ENCODE measurements at places on chromosomes 2 and 18.

DNA sequence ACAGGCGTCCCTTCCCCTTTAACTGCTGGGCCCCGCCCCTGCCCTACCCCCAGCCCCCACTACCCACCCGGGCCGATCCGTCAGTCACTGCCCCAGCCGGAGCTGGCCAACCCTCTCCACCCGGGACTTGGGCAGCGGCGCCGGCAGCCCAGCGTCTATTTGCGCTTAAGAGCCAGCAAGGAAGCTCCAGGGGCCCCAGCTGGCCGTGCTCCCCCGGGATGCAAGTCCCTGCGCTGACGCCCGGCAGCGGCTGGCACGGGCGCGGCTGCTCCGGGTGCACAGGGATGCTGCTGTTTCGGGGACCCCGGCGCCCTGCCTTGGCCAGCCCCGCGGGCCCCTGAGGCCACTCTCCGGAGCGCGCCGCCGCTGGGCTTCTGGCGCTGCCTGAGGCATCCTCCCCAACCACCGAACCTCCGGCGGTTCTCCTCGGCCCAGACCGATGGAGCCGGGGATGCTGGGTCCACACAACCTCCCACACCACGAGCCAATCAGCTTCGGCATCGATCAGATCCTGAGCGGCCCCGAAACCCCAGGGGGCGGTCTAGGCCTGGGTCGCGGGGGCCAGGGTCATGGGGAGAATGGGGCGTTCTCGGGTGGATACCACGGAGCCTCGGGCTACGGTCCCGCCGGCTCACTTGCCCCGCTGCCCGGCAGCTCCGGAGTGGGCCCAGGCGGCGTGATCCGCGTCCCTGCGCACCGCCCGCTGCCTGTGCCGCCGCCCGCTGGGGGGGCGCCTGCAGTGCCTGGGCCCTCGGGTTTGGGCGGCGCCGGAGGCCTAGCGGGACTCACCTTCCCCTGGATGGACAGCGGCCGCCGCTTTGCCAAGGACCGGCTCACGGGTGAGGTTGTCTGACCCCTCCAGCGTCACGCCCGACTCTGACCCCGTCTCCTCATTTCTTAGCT, at the start of gene TLX2:
TSS of gene TLX2 (plus strand) at position 83 of the 903 bp plus-strand sequence. CDS start at position 440, 357 bp downstream.
- no peak for DNase-seq

- no peak for DNase-seq
Measured at GRCh38 chr2:141515931-141516330, 614.9 kb downstream of the LRP1B start.

GRCh38 chr18:6376433-6377229, 38.1 kb downstream of the L3MBTL4 start:
- no peak for DNase-seq

DNA sequence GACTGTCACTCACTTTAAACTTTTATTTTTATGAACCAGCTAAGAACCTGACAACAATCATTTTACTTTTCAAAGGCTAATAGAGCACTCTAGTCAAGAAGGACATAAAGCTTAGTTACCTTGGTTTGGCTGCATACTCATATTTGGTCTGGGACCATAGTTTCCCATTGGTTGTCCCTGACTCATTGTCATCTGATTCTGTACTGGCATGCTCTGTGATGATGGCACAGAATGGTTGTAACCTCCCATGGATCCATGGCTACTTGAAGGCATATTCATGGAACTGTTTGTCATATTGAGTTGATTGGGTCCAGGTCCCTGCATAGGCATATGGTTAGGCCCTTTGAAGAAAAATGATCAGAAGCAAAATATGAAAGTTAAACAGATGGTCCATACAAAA, 37.9 kb downstream of the SS18 start:
- DNase-seq, result no peak

DNA sequence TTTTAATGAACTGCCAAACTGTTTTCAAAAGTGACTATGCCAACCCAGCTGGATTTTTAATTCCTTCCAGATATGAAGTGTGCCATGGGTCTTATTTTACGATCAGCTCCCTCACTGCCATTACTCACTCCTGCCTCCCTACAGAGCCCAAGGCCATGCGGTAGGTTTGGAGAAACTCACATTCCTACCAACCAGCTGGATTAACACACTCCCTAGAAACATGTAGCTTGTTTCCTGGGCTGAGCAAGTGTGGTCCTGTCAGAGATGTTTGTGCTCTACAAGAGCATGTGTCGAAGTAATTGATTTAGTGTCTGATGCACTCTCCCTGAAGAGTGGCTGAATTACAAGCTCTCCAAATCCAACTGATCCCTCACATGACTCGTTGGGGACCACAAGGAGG, 82.5 kb downstream of the SPP2 start:
- no peak for DNase-seq

DNA sequence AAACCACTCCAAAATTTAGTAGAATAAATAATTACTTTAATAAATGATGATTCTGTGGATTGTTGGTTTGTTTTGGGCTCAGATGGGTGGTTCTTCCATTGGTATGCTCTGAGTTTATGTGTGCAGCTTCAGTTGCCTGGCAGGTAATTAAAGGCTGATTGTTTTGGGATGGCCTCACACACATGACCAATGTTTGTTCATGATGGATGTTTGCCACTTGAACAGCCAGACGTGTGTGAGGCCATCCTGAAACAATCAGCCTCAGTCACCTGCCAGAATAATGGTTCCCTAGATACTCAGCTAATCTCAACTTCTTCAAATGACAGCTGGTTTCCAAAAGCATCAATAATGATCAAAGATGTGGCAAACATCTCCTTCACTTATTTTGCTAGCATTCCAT, 352.5 kb upstream of the GULP1 start:
- DNase-seq, result no peak

DNA sequence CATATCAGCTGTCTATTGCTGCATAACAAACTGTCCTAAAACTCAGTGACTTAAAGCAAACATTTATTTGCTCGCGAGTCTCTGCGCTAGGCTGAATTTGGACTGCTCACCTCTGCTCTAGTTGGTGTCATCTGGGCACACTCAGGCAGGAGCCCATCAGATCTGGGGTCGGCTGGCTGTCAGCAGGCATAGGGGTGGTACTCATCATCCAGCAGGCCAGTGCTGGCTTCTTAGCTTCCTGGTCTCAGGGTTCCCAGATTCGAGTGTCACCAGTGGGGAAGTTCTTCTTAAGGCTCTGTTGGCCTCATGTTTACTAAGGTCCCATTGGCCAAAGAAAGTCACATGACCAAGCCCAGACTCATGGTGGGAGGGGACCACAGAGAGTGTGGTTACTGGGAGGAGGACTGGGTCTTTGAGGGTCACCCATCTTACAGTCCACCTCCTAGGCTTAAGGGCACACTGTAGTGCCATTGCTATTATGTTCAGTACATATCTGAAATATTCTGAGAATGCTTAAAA, 71.6 kb upstream of the ATG16L1 start:
- no peak for DNase-seq

- DNase-seq, result no peak
Measured at GRCh38 chr2:83561592-83561991, 897.5 kb downstream of the SUCLG1 start.

GRCh38 chr18:76530846-76531245, 35.8 kb upstream of the ZNF516 start:
- no peak for DNase-seq

DNA sequence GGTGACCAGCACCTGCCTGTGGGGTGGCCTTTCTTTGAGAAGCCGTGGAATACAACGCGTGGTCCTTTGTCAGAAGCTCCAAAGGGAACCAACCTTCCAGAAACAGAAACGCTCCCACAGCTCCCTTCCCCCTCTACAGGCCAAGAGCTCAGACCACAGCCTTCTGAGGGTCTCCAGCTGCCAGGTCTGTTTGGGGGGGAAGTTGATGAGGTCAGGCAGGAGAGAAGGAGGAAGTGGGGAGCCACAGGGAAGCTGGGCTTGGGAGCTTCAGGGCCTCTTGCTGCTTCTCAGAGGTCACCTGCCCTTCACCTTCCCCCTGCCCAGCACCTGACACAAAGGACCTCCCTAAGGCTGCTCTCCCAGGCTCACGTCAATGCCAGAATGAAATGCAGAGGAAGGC, 287.7 kb upstream of the ID2 start:
- no peak for DNase-seq

DNA sequence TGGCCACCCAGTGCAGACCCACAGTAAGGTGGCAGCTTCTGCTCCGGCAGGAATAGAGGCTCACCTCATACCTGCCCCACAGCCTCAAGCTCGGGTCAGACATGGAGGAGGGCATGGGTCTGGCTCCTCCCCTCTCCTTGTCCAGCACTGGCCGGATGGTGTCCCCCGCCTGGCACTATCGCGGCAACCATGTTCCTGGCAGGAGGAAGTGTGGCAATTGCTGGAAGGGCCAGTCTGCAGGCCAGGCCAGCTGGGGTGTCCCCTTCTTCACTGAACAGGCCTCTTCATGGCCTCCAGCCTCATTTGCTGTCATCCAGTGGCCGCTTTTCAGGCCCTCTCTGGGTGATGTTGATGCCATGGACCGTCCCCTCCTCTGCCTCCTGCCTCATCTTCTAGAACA, 41.4 kb upstream of the SMAD7 start:
- DNase-seq, result no peak

DNA sequence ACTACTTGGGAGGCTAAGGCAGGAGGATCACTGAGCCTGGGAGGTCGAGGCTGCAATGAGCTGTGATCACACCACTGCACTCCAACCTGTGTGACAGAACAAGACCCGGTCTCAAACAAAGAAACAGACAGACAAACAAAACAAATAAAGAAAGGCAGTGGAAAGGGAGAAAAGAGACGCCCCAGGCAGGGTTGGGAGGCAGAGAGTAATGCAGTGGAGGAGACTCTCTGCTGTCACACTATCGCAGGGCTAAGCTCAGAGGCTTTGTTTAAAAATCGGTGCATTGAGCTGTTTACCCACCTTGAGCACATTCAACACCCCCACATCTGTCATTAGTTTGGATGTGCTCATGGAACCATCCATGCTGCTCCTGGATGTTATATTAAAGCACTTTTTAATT, 84.2 kb upstream of the RMP24 start:
- DNase-seq, result no peak

- DNase-seq, result peak; percentile 10
Measured at GRCh38 chr2:213416832-213417231, 132.6 kb downstream of the SPAG16 start.

DNA sequence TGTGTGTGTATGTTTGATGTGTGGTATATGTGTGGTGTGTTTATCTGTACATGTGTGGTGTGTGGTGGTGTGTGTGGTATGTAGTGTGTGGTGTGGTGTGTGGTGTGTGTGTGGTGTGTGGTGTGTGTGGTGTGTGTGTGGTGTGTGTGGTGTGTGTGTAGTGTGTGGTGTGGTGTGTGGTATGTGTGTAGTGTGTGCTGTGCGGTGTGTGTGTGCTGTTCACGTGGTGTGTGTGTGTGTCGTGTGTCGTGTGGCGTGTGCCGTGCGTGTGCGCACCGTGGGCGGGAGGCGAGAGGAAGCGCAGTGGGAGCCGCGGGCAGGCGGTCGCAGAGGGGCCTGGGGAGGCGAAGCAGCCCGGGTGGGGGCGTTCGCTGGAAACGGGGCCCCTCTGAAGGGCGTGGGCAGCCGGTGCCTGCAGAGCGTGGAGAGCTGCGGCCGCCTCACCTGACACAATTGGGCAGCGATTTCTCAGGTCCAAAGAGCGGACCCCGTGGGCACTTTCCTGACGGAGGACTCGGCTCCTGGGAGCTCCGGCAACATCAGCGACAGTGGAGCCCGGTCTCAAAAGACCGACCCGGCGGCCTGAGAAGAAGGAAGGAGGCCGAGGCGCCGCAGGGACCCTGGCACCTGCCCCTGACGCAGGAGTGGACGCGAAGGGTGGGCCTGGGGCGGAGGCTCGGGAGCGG, 741.1 kb upstream of the SALL3 start:
- no peak for DNase-seq

DNA sequence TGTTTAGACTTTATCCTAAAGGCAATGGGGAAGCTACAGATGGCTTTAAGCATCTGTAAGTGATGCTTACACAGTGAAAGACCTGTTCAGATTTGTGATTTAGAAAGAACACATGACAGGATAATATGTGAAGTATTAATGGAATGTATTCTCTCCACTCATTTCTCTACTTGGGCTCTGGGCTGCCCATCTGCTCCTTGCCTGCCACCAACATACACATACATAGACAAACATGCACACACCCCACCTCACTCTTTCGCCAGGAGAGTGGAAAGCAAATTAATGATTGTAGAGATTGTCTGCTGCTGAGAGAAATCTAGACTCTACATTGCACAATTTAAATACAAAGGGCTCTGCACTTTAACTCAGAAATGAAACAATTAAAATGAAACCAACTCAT, 61.0 kb upstream of the NFE2L2 start:
- no peak for DNase-seq

DNA sequence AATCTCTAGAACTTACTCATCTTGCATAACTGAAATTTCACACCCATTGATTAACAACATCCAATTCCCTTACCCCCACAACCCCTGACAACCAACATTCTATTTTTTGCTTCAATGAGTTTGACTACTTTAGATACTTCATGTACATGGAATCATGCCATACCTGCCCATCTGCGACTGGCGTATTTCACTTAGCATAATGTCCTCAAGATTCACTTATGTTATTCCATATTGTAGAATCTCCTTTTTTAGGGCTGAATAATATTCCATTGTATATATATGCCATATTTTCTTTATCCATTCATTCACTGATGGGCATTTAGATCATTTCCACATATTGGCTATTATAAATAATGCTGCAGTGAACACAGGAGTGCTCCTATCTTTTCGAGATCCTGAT, 13.8 kb downstream of the CTAGE1 start:
- DNase-seq, result no peak

DNA sequence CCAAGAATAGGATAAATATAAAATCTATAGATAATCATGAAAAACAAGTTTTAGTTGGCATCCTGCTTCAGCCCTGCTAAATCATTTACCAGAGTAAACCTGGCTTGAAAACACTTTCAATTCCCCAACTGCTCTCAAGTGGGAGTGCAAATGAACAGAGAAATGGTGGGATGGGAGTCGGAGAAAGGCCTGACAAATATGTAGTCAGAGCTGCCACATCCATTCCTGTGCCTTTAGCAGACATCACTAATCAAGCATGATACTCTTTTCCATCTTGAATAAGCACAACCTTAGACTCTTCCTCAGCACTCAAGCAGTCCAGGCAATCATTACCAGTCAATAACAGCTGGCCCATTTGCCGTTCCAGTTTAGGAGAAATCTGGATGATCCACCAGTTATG, 101.3 kb downstream of the ANKRD44 start:
- DNase-seq, result no peak

DNA sequence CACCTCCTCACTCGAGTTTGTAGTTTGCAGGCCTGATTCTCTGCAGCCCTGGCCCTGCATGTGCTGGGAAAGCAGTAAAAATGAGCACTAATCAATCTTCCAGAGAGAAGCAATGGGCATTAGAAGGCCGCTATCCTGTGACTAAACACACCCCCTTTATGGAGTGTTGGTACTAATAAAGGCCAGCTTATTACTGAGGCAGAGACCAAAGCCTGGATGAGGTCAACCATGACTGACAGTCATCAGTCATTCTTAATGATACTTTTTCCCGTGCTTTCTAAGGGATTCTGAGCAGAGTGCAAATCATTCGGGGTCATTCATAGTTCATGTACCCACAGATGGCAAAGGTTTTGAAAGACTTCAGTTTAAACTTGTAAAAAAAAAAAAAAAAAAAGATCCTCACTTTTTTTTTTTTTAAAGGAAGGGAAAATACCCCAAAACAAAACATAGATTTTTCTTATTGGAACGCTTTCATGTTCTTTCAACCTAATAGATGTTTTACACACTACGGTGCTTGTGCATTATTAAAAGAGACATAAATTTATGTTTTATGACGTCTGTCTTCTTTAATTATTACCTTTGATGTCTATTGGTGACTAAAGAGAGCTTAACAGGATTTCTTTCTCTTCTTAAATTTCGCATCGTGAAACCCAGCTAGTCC, 13.2 kb downstream of the TSHZ1 start:
- no peak for DNase-seq
